Activated T-cell treated with anti-CD3 and anti-CD28 coated beads, Interleukin-2, amount 50 U/mL, for 72 hours (primary cell): ENCODE measurements at places on chromosomes 3 and 15.

DNA sequence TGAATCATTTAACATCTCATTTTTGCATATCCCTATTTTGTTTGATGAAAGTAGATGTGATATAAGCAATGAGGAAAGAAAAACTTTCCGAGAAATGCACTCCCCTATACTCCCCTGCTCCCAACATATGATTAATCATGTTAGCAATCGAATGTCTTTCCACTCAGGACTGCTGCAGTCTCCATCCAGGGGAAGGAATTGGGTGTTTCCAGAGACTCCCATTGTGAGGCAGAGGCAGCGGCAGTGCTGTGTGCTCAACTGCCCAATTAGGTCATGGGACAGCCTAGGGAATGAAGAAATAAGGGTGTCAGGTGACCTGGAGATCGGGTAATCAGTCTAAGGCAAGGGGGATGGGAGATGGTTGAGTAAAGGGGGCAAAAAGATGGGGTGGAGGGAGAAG, 268.6 kb upstream of the MEIS2 start:
- DNase-seq, result no peak

DNA sequence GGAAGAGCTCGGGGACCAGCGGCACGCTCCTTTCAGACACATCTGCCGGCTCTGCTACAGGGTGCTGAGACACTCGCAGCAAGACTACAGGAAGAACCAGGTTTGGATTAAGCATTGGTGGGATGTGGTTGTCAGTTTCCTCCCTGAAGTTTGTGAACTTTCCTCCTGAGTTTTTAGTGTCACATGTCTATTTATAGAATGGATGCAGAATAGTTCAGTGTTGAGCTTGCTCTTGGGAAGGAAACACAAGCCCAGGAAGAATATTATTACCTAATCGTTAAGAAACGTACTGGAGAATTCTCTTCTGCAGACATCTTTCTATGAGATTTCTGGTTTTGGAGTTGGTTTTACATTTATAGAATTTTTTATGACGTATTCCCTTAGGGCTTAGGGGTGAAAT, 172.0 kb downstream of the ITPR1 start:
- DNase-seq, result no peak

DNA sequence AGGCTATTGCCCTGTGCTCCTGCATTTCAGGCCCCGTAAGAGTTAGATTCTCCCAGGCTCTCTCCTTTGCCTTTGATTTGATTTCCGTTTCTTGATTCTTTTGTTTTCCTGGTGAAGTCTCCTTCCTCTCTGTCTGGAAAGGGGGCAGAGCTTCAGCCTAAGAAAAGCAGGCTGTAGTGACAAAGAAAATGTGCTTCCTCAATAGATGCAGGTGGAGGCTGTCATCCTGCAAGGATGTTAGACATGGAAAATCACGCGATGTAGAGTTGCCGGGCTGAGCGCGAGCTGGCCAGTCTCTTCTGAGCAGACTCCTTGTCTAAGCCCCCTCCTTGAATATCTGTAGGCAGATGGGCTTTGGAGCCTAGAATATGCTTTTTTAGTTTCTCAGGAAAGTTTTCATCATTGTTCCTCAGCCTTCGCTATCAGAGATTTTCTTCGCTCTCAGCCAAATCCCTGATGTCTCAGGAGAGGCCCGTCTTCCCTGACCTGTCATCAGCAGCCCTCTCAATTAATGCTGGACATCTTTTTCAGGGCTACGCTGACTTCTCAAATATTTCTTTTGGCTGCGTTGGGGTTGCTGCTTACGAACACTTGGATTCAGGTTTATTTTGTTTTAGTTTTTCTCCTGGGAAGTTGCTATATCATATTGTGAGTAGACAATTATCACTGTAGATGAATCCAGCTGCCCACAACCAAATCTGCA, 163.6 kb downstream of the ITPR1 start:
- DNase-seq, result no peak

- no peak for DNase-seq
Measured at GRCh38 chr15:94346282-94346681, 114.9 kb downstream of the MCTP2 start.
